ENCODE measurements at places on chromosomes 4 and X. TPM values are rescaled to one million over a fixed set of nuclear protein-coding genes. Genes with fewer than 3 reads are reported as not detected.

The VSIG4 gene
- total RNA-seq = not detected

The FANCB gene
- total RNA-seq = 10.9 TPM

The GPRIN3 gene
- total RNA-seq = 57.4 TPM

The OTUD5 gene
- 49.0 TPM for total RNA-seq

DNA sequence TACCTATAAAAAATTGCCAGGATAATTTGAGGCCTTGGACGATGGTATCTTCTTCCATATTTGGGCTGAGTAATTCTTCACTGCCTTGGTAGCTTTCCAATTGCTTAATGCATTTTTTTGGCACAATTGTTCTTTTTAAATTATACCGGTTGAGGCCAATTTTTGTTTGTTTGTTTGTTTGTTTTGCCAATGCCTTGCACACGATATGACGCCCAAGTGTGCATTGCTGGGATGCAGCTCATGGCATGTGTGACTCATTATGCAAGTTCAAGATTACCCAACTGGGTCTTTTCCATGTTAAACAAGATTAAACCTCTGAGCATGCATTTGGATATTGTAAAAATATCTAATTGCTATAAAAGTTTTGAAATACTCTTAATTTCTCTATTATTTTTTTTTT lies 71.1 kb upstream of the KCNIP4 start:
- DNase-seq = no peak

GRCh38 chr4:129972257-129972656 lies 876.3 kb downstream of the C4orf33 start:
- DNase-seq = no peak

GRCh38 chr4:119057417-119057816 lies 78.2 kb upstream of the MYOZ2 start:
- DNase-seq = no peak

GRCh38 chrX:140524556-140524955 lies 19.7 kb upstream of the SOX3 start:
- no peak for DNase-seq

DNA sequence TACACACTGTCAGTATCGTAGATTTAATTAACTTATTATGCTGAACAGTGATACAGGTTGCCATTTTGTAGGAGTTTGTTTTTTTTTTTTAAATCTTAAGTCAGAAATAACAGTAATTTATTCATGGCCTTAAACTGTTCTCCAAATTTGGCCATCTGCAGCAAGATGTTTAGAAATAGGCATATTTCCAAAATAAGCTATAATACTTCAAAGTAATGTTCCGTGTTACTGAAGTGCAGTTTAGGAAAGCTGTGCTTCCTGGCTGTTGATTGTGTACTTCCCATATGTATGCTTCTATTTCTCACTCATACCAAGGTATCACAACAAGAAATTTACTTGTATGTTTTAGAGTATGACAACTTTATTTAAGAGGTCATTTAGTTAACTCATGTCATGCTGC lies 28.9 kb downstream of the CPEB2 start:
- no peak for DNase-seq

DNA sequence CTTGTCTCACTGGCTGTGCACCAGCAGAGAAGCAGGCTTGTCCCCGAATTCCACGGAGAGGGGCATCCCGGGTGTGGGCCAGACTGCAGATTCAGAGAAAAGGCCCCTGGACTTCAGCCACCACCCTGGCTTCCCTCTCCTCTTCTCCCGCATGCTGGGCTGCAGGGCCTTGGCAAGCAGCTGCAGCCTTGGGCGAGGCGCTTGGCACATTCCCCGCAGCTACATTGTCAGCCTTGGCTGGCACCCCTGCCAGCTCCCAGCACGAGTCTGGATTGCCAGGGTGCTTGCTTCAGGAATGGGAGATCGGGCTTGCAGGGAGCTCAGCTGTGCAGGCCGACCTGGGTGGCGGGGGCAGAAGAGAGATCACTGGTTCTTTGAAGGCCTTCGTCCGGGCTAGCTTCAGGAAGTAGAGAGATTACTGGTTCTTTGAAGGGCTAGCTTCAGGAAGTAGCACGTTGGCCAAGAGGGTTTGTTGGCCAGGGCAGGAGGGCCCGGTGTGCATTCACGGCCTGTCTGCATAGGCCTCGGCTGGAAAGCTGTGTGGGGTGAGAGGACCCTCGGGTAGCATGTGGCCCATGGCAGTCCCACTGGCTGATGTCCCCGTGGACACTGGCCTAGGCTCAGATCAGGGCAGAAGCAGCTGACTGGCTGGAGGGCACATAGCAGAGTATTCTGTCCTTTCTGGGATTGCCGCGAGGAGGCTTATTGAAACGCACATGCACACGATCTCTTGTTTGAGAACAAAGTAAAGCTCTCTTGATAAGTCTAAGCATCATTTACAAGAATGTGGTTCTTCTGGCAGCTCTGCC lies 2.7 kb downstream of the ABCD1 start:
- DNase-seq = no peak

DNA sequence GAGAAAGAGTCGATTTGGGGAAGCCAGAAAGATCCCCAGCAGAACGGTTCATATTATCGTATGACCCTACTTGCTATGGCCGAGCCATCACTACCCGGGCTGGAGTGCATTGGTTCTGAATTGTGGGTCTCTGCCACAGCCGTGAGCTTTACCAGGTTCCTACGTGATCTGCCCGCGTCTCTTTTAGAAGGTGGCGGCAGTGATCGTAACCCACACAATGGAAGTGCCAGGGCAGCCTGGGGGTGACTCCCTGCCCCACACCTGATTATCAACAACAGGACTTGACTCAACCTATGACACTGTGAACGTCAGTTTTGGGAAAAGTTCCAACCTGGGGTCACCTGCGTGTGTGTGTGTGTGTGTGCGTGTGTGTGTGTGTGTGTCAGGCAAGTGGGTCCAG lies 90.8 kb downstream of the SHOX start:
- no peak for DNase-seq

DNA sequence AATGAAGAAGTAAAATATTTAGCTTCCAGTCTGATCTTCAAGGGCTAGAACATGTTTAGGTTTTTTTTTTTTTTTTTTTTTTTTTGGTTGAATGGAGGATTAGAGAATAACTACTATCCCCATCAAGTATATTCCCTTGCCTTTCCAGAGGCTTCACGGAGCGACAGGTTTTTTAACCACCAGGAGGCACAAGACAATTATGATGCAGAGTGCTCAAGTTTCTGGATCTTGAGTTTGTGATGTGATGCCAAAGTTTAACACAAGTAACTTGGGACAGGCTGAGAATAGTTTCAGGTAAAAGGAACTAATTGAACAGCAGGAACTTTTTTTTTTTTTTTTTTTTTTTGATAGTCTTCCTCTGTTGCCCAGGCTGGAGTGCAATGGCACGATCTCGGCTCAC lies 30.3 kb downstream of the CCNI start:
- DNase-seq = no peak

- no peak for DNase-seq
Observed at GRCh38 chrX:18491587-18492340, 66.4 kb downstream of the CDKL5 start.

All from activated CD4-positive, alpha-beta T cell treated with anti-CD3 and anti-CD28 coated beads, Interleukin-2, amount 10 ng/mL, durations not matched to agents 7 days and 5 days (primary cell).